Activated T-cell treated with anti-CD3 and anti-CD28 coated beads, Interleukin-2, amount 50 U/mL, for 4 hours (primary cell): ENCODE measurements at places on chromosomes 3 and 15. TPM values are rescaled to one million over a fixed set of nuclear protein-coding genes. Genes with fewer than 3 reads are reported as not detected.
A peak's percentile ranks its signal among the peaks of the same experiment; 100 is the strongest.

GRCh38 chr3:134630506-134630905, 20.3 kb downstream of the KY start:
- DNase-seq = no peak

- DNase-seq = no peak
Measured at GRCh38 chr3:12478326-12478725, 6.0 kb upstream of the TSEN2 start.

DNA sequence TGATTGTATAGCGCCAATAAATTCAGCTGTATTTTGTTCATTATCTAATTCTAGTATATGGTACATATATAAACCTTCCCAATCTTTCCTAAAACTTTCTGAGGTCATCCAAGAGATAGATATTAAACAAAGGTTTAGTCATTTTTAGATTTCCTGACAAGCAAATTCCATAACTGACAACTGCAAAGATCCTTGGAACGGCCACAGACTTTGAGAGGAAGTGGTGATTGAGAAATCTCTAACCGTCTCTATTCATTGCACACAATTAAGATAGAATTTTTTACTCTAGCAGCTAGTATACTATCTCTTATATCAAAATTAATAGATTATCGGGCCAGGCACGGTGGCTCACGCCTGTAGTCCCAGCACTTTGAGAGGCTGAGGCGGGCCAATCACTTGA, 4.7 kb downstream of the CSNK1G1 start:
- DNase-seq = no peak

DNA sequence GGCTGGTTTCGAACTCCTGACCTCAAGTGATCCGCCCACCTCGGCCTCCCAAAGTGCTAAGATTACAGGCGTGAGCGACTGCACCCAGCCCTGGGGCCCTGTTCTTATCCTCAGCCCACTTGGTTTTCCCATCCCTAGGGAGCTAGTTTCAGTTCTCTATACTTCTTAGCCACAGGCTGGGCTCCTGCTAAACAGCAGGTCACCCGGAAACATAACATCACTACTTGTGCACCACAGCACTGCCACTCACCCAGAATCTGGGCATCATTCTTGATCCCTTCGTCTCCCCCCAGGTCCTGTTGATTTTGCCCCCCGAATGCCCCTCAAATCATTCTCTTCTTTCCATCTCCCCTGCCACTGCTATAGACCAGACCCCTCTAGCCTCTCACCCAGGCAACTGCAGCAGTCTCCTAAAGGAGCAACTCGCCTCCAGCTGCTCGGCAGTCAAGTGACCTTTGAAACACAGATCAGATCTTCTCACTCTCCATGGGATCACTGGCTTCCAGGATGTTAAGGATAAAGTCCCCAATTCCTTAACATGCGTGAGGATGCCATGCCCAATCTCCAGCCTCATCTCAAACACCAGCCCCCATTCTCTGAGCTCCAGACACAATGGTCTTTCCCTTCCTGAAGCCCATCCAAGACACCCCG, 5.6 kb upstream of the AP3S2 start:
- no peak for DNase-seq

DNA sequence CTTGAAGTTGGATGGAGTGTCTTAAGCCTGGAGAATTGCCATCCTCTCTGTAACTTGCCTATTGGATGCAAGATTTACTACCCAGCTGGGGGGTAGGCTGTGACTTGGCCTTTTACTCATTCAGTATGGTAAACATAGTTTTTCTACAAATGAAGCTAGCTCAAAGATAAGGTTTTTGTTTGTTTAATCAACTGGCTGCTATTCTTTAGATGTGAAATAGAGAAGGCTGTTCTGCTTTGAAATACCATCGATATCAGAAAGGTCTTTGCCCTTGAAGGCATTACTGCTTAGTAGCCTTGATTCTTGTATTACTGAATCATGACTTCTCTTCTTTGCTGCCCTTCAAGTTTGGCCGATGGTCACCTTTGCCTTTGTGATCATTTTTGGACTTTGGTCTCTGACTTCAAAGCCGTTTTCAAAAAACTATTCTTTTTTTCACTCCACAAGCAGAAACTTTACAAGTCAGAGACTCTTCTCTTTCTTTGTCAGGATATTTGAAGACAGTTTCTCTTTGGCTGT, 83.1 kb downstream of the GAP43 start:
- DNase-seq = no peak

- no peak for DNase-seq
Measured at GRCh38 chr15:68646696-68647095, 67.9 kb downstream of the CORO2B start.

GRCh38 chr3:112348943-112349342, 16.0 kb downstream of the CD200 start:
- DNase-seq = no peak

DNA sequence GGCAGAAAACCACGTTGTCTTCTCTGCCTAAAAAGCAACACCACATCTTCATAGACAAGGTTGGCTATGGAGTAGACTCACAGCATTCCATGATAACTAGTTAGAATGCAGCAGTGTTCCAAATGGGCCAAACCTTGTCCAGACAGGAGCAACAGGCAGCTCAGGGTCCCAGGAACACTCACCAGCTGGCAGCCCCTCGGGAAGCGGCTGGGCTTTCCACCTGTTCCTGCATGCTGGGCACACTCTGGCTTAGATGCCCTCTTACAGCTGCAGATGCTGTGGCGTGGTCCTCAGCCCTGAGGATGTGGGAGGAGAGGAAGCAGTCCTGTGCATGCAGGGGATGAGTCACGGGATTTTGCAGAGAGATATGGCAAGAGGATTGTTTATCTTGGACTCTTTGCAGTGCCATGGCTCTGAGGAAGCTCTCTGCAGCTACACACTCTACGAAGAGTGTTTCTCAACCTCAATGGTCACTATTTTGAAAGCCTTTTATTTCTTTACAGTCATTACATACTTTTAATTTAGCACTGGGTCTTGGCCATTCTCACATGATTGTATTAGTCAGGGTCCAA, 11.3 kb downstream of the NRROS start:
- no peak for DNase-seq

GRCh38 chr15:85388566-85389305, 8.3 kb downstream of the AKAP13 start:
- DNase-seq = no peak

DNA sequence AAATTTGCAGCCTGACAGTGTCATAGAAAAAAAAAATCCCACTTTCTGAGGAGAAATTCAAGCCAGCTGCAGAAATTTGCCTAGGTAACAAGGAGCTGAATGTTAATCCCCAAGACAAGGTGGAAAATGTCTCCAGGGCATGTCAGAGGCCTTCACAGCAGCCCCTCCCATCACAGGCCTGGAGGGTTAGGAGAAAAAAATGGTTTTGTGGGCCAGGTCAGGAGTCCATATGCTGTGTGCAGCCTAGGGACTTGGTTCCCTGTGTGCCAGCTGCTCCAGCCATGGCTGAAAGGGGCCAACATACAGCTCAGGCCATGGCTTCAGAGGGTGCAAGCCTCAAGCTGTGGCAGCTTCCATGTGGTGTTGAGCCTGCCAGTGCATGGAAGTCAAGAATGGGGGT, 11.2 kb downstream of the CD200R1 start:
- DNase-seq = no peak

- DNase-seq = no peak
Measured at GRCh38 chr3:169667166-169668071, 3.9 kb upstream of the MECOM start.

DNA sequence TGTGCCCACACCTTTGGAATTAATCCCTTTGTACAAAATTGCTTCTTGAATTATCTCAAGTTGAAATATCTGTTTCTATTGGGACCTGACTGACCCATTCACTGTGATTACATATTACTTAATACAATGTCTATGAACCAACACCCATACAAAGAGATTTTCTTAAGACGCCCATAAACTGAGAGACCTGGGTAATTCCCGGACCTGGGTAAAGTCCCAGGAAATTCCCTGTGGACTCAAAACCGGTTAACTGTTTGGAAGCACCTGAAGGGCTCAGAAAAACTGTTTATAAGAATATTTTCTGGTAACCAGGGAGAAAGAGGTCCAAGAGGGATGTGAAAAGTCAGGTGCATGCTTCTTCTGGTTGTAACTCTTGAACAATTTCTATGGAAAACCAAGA, 314.0 kb upstream of the WNT5A start:
- DNase-seq = no peak

GRCh38 chr3:64825404-64826120, 137.8 kb upstream of the ADAMTS9 start:
- DNase-seq = no peak

DNA sequence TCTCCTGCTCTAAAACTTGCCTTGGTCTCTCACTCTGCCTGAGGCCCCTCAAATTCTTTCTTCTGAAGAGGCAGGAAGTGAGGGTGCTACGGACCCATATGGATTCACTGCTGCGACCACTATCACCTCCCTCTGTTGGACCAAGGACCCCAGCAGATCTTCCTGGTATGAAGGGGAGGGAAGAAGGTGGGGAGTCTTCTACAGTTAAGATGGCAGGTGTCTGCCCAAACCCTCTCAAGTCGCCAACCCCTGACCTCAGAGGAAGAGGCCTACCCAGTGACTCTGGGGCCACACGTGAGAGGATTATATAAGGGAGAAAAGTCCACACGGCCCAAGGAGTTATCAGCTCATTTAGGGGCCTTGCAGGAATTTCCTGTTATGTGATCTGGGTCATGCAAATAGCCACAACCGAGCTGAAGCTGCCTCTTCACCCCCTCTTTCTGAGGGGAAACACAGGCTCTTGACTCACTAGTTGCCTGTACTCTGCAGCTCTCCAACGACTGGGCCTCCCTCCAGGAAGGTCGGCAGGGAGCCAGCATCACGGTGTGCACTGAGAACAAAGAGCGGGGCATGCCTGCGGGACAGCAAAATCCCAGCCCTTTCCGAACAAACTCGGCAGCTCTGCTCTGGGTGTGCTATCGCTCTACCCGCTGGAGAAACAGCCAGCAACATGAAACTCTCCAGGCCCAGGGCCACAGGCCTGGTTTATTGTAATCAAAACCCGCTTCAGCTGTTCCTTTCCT, 116.0 kb downstream of the XXYLT1 start:
- no peak for DNase-seq

GRCh38 chr3:22349215-22349851, 598.3 kb upstream of the ZNF385D start:
- no peak for DNase-seq

GRCh38 chr15:90531147-90531546, 1.4 kb downstream of the CRTC3 start:
- DNase-seq = no peak

DNA sequence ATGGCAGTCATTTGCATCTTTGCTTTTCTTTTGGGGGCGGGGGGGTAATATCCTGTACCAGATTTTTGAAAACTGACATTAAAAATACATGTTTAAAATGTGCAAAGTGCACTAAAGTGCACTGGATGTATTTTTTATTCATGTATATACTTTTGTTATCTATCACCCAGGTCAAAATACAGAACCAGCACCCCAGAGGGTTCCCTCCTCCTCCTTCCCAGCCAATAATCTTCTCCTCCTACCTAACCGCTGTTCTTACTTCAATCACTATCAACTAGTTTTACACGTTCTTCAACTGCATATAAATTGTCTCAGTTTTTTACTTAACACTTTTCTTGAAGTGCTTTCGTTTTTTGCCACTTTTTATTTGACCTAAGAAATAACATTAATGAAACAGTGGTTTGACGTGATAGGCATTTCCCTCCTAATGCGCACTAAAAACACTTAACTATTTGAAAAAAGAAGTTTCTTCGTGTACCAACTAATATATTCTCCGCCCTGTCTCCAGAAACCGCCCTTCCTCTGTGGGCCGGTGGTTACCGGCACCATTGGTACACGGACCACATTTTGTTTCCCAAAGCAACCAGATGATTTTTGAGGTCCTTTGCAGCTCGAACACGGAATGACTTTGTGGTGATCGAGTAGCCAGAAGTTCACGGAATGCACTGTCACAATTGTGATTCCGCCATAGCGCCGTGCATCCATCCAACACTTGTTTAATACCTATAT, 836 bp upstream of the AKAP13 start:
- peak; percentile 6 for DNase-seq

- no peak for DNase-seq
Measured at GRCh38 chr3:66985336-66985920, 12.7 kb upstream of the KBTBD8 start.

KBTBD12 gene
- total RNA-seq = not detected

PRICKLE2 gene
- not detected for total RNA-seq

USP50 gene
- total RNA-seq = not detected

SLC22A13 gene
- total RNA-seq = 0.27 TPM

AADACL2 gene
- not detected for total RNA-seq

SH2D7 gene
- not detected for total RNA-seq

ROPN1 gene
- total RNA-seq = not detected

EBLN2 gene
- total RNA-seq = 4.3 TPM
